ENCODE measurements at places on chromosomes 16 and 17.

- no peak for DNase-seq
These were observed 4.7 kb upstream of the IGSF6 start for GRCh38 chr16:21656795-21657768.

- DNase-seq: no peak
These were observed 123.9 kb downstream of the XYLT1 start for GRCh38 chr16:17346621-17347569.

DNA sequence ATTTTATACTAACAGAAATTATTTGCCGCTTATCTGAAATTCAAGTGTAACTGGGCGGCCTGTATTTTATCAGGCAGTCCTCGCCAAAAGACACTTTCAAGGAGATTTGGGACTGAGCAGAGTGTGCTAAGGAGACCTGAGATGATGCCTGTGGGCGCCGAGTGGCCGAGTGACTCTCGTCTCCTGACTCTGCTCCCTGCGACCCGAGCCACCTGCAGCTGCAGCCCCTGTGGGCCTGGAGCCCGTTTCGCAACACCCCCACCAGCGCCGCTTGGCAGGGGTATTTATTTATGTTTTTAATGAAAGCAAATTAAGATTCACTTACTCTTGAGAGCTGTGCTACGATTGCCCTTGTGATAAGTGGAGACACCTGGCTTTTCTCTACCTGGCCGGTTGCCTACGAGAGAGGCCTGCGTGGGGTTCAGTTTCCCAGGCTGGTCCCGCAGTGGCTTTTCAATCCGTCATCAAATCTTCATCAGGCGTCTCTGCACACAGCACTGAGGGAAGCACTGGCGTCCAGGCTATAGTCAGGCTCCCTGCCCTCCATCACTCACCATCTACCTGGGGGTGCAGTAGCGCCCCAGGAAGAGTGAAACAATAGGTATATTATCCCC, 124.0 kb downstream of the SEC14L1 start:
- DNase-seq: no peak

GRCh38 chr16:28951410-28951943, 740 bp downstream of the NFATC2IP start:
- DNase-seq: no peak

GRCh38 chr17:79029327-79030009, 5.5 kb downstream of the C1QTNF1 start:
- no peak for DNase-seq

DNA sequence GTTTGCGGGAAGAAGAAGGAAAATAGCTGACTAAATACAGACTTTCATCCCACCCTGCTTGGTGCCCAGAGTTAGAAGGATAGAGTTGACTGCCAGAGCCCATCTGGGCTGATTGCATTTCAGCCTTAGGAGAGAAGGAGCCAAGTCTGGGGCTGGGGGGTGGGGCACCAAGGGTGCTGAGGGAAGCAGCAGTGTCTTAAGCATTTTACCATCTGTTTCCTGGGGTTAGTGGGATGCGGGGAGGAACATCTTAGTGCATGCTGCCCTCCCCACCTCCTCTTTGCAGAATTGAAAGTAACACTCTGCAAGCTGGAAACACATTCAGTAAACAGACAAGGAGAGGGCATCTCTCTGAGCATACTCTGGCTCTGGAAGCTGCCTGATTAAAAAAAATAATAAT, 1.5 kb upstream of the ARL5C start:
- DNase-seq: no peak

DNA sequence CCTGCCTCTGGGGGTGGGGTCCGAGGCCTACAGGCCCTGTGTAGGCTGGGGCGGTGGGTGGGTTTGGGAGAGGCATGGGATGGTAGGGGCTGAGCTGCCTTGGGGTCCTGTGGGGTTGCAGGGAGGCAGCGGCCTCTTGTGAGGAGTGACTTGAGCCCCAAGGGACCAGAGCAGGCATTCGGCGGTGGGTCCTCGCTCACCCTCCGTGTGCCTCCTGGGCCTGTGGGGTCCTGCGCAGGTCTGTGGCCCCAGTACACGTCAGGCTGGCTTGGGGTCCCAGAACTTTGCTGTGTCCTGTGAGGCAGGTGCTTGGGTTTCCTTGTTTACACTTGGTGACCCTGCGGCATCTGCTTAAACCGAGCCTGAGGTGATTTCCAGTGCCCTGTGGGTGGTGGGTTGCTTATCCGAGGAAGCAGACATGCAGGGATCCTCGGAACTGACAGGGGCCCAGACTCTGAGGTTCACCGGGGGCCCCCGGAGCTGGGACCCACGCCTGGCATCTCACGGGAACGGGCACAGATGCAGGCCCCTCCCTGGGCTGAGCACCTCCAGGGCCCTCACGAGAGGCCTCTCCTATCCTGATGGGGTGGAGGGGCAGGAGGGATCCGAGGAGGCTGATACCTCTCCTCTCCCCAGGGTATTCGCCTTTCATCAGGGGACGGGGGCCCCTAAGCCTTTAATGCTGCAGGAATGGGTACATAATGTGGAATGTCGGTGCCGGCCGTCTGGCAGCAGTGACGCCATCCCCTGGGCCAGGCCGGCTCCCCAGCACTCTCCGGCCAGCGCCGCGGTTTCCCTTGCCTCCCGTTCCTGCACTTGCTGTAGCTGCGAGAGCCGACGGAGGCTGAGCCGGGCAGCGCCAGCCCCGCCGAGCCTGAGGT, 7.7 kb downstream of the METRNL start:
- no peak for DNase-seq

- DNase-seq: no peak
These were observed 12.3 kb downstream of the ENPP7 start for GRCh38 chr17:79742951-79743476.
